ENCODE measurements at places on chromosomes 7 and 10. TPM values are rescaled to one million over a fixed set of nuclear protein-coding genes. Genes with fewer than 3 reads are reported as not detected.

EPO gene
- total RNA-seq: not detected

- H3K4me3 ChIP-seq: peak overlapping the region; percentile 70
- peak; percentile 71 for DNase-seq
- H3K4me1 ChIP-seq: peaks cover 55% of the 10 kb centered on the region
- peak overlapping the region; percentile 80 for H3K27ac ChIP-seq
- H3K27me3 ChIP-seq: no peaks in the 10 kb centered on the region
Measured at GRCh38 chr7:74272305-74273038, 16.7 kb upstream of the CLIP2 start.

DNA sequence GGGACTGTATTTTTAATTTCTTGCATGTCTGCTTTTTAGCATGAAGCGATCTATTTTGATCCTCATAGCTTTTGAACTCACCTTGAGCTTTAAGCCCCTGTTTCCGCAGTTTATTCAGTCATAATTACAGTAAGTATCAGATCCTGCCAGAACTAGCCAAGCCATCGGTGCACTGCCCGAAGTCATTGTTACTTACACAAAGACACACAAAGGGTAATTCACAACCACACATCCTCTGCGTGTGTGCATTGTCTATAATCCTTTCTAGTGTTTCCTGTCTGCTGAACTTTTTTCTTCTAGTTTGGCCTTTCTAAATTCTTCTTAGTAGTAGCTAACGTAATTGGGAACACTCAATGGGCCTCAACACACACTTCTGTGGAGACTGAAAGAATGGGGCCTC, 133.0 kb downstream of the SFMBT2 start:
- DNase-seq: no peak
- H3K27me3 ChIP-seq: no peaks in the 10 kb centered on the region
- no peak overlapping the region for H3K4me3 ChIP-seq
- H3K36me3 ChIP-seq: peaks cover 15% of the 10 kb centered on the region
- no peak overlapping the region for H3K27ac ChIP-seq

GRCh38 chr7:84261509-84261908, 66.9 kb upstream of the SEMA3A start:
- no peaks in the 10 kb centered on the region for H3K4me1 ChIP-seq
- no peak overlapping the region for H3K27ac ChIP-seq
- no peak for DNase-seq
- H3K4me3 ChIP-seq: no peak overlapping the region

DNA sequence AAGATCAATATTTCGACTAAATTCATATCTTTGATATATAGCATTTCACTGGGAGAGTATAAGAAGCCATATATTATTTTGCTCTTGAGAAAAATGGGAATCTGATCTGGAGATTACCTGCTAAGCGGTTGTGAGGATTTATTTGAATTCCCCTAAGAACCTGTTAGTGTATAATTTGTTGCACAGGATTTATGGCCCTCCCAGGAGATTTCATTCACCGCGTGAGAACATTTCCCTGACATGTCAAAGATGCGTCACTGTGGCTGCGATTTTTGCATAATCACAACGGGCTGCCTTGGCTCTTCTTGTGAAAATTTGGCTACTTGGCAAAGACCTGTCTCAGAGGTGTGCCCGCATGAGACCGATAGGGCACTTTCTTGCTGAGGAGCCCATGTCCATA, 184.7 kb upstream of the PFKP start:
- H3K36me3 ChIP-seq: no peaks in the 10 kb centered on the region
- H3K27me3 ChIP-seq: peaks cover 6% of the 10 kb centered on the region
- no peak overlapping the region for H3K27ac ChIP-seq
- no peaks in the 10 kb centered on the region for H3K4me1 ChIP-seq
- no peak overlapping the region for H3K4me3 ChIP-seq

All from activated B cell treated with CpG ODN at 0.5 μM for 24 hours (primary cell).